ENCODE measurements at places on chromosomes 1 and 21.

GRCh38 chr1:174344162-174344561 is 103.6 kb upstream of the GPR52 start:
- DNase-seq: no peak

GRCh38 chr1:28264897-28265296 is 5.6 kb downstream of the SESN2 start:
- no peak for DNase-seq

DNA sequence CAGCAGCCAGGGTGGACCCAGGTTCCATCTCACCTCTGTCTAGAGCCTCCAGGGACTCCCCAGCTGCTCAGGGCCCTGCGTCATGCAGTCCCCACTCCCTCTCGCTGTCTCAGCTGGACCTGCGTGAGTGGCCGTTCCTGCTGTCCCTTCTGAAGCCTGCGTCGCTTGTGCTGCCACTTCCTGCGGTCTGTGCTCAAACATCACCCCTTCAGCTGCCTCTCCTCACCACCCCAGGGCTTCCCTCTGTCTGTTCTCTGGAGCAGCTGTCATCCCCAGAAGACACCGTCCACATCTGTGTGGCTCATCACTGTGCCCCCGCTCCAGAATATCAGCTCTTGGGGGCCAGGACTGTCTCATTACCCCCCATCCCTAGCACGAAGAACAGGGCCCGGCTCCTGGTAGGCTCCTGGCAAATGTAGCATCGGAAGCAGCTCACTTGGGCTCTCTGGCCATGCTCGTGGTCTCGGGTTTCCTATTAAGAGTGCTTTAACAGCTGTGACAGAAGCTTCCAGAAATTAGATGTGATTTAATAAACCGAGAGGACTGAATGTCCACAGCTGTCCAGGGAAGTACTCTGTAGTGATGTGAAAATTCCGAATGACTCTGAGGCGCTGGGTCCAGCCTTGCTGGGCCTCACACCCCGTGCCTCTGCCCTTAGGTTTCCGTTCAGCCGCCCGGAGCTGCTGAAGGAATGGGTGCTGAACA is 3.3 kb downstream of the THAP3 start:
- no peak for DNase-seq

- no peak for DNase-seq
Observed at GRCh38 chr1:245590726-245591125, 435.9 kb downstream of the KIF26B start.

DNA sequence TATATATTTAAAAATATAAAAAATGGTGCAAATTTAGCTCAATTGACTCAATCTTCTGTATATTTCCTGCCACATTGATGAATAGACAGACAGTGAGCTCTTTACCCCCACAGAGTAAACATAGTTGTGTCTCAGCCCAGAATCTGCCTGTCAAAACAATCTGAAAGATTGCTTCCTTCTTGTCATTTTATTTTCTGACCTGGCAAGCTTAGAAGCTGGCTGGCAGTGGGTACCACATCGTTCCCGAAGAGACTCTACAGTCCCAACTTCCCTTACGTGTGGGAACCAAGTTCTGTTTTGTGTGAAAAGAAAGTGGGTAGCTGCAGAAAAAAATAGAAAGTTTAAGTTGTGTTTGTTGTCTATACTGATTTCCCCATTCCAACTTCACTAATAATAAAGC is 629.3 kb upstream of the NEGR1 start:
- peak; percentile 2 for DNase-seq

DNA sequence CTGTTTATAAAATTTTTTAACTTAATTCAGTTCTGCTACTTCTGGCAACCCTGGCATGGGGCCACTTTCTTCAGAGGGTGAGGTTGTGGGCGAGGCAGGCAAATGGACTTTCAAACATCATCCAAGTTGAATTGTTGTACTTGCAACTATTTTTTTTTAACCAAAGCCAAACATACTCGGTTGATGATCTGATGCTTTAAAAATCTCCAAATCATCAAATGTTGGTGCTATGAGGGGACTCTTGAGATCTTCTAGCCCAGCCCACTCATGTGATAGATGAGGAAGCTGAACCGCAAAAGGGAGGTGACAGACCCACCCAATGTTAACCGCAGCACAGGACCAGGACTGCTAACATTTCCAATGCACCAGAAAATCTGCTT is 6.7 kb downstream of the SLC1A7 start:
- no peak for DNase-seq

DNA sequence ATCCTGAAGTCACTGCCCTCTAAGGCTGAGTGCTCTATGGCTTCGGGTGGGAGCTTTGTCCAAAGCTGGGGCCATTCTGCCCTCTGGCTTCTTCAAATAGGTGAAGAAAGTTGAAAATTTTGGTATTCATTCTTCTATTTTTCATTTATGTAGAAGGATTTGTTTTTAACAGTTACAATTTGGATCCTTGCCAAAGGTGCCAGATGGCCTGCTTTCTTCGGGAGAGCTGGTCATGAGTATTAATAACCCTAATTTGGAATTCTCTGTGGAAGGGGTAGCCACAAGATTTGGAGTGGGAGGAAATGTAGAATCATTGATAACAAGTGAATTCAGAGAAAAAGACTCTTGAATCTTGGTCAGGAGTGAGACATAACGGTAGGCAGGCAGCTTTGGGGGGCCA is 370.4 kb upstream of the ST6GALNAC5 start:
- no peak for DNase-seq

GRCh38 chr1:163668472-163668871 is 346.7 kb downstream of the NUF2 start:
- no peak for DNase-seq

DNA sequence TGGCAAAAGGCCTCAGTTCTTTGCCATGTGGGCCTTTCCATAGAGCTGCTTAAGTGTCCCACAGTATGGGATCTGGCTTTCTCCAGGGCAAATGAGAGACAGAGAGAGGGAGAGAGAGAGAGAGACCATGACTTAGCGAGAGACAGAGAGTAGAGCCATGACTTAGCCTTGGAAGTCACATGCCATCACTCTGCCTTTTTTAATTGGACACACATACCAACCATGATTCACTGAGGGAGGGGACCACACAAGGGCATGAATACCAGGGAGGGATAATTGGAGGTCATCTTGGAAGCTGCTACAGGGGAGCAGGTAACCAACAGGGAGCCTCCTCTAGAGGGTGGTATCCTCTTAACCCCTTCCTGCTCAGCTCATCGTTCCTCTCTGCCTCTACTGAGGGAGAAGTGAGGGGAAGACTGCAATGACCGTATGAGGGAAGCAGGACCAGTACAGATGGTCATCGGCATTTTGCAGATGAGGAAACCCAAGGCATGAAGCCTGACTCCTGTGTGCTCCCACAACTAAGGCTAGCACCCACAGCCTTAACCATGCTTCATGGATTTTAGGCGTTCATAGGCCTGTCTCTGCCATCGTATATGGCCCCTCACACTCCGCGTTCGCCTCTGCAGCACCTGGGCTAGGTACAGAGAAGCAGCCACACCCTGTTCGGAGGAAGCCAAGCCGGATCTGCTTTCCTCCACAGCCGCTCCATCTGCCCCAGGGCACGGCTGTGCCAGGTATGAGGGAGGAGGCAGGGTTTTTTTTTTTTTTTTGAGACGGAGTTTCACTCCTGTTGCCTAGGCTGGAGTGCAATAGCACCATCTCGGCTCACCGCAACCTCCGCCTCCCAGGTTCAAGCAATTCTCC is 38.6 kb downstream of the MEF2D start:
- DNase-seq: no peak

- no peak for DNase-seq
Observed at GRCh38 chr1:24203404-24203803, 16.3 kb upstream of the IFNLR1 start.

DNA sequence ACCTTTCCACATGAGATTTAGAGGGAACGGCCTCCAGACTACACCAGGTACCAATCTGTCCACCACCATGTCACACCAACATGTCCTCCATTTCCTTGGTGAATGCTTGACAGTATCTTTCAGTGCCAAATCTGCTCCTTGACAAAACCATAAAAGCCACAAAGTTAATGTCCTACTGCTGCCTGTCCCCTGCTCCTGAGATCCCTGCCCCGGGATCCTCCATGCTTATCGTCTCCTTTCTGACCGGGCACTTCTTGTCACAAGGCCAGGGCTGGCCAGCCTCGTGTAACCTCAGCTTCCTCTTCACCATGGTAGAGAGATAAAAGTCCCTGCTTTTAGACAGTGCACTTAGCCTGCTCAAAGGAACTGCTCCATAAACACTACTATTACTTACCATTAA is 136.2 kb downstream of the NAV1 start:
- no peak for DNase-seq

- peak; percentile 30 for DNase-seq
Observed at GRCh38 chr1:223364685-223365382, 858 bp upstream of the SUSD4 start.

GRCh38 chr1:170511038-170511437 is 20.9 kb upstream of the GORAB start:
- no peak for DNase-seq

DNA sequence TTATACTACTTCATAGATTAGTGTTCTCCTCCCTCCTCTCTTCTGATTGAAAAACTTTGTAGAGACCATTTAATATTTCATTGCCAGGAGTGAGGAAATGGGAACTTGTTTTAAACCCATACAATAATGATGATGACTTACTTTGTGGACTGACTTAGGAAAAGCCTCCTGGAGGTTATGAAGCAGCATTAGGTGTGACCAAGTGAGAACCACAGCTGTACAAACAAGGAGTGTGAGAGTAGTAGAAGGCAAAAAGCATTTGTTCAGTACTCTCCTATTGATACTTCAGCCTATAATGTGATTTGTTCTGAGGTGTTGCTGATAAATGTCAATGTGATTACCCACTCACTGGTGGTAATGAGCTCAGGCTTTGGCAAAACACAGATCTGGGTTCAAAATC is 8.4 kb downstream of the TIPRL start:
- peak; percentile 10 for DNase-seq

- no peak for DNase-seq
Observed at GRCh38 chr1:56374026-56374974, 205.1 kb downstream of the PLPP3 start.

DNA sequence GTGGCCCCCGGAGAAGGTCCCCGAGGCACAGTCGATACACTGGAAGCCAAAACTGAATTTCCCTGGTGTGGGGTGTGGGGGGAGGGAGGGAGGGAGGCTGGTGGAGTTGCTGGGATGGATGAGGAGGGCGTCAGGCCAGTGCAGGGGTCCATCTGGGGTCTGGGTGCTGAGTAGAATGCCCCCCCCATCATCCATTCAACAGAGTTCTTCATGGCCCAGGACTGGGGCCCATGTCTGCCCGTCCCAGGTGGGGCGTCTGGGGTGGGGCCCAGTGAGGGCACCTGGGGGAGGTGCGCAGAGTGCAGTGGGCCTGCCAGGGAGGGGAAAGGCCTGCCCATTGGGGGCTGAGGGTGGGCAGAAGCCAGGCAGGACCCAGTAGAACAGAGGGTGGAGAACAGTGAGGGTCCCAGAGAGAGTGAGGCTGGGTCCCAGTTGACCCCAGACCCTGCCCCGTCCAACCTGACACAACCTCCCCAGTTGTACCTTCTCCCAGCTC is 1.9 kb downstream of the TNFRSF18 start:
- DNase-seq: no peak

Measured in NCI-H2081 (cell line).